ENCODE measurements at places on chromosomes 7 and 10. TPM values are rescaled to one million over a fixed set of nuclear protein-coding genes. Genes with fewer than 3 reads are reported as not detected.

The FEZF1 gene
- not detected for total RNA-seq

The PALD1 gene
- total RNA-seq = 7.9 TPM

The RTKN2 gene
- total RNA-seq = 0.58 TPM

The DLD gene
- total RNA-seq = 78.6 TPM

The HOXA4 gene
- total RNA-seq = 2.3 TPM

The GFRA1 gene
- 9.3 TPM for total RNA-seq

The DKK1 gene
- 429 TPM for total RNA-seq

The BHLHA15 gene
- total RNA-seq = 0.45 TPM

The SPDYE6 gene
- total RNA-seq = not detected

The PRSS37 gene
- not detected for total RNA-seq

The PAPOLB gene
- total RNA-seq = not detected

The HABP2 gene
- total RNA-seq = 0.09 TPM

The BTRC gene
- total RNA-seq = 7.3 TPM

The LRRC17 gene
- 0.22 TPM for total RNA-seq

The GNGT1 gene
- total RNA-seq = not detected

The BMI1 gene
- total RNA-seq = 33.0 TPM

The CALHM1 gene
- total RNA-seq = not detected

The SCIN gene
- 0.49 TPM for total RNA-seq

The FRMD4A gene
- 4.5 TPM for total RNA-seq

The SPRN gene
- total RNA-seq = 0.28 TPM

The AOAH gene
- total RNA-seq = not detected

The ZNF425 gene
- total RNA-seq = 2.4 TPM
